Left forelimb (tissue), 1 donor: ENCODE measurements at places on chromosomes 5 and 9.
A peak's percentile ranks its signal among the peaks of the same experiment; 100 is the strongest.

GRCh38 chr9:88991066-88992034 lies at the start of gene S1PR3:
S1PR3 (plus strand) TSS chr9:88991468; CDS start chr9:89001201, 9,733 bp downstream.
- DNase-seq: peak; percentile 89

GRCh38 chr5:134649163-134649835 lies 714 bp downstream of the SEC24A start:
- DNase-seq: peak; percentile 64

DNA sequence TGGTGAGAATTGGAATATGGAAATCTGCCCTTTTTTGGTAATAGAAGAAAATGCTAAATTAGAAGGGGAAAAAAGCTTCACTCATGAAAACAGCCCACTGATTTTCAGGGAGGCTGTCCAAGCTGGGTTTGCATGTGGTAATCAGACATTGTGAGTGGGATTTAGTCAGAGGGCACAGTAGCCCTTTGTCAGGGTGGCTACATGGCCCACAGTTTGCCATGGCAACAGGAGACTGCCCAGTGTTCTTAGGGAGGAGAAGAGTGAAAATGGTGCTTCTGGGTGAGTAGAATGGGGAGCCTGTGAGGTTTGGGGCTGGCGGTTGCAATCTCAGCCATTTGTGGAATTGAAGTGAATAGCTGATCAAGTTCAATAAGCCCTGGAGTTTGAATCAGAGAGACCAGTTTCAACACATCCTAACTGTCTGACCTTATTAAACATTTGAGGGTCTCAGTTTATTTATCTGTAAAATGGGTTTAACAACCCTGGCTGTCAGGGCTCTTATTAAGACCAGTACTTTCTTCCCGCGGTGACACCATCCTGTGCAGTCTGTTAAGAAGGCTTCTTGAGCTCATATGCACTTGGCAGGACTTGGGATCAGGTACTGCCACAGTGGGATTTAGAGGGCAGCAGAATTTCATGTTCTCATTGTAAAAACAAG lies 107.6 kb upstream of the TNC start:
- no peak for DNase-seq

DNA sequence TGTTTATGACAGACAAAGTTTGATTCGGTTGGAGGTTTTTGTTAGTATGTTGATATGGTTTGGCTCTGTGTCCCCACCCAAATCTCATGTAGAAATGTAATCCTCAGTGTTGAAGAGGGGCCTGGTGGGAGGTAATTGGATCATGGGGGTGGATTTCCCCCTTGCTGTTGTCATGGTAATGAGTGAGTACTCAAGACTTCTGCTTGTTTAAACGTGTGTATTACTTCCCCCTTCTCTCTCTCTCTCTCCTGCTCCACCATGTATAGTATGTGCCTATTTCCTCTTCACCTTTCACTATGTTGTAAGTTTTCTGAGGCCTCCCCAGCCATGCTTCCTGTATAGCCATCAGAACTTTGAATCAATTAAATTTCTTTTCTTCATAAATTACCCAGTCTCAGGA lies 415.1 kb downstream of the HCN1 start:
- no peak for DNase-seq

- no peak for DNase-seq
These were observed 246.3 kb upstream of the MAP3K1 start for GRCh38 chr5:56569076-56569475.
